ENCODE measurements at places on chromosomes 12 and 14. TPM values are rescaled to one million over a fixed set of nuclear protein-coding genes. Genes with fewer than 3 reads are reported as not detected.
A peak's percentile ranks its signal among the peaks of the same experiment; 100 is the strongest.

DACT1 gene
- total RNA-seq, result 3.8 TPM

PPP4R4 gene
- total RNA-seq, result 0.67 TPM

DNA sequence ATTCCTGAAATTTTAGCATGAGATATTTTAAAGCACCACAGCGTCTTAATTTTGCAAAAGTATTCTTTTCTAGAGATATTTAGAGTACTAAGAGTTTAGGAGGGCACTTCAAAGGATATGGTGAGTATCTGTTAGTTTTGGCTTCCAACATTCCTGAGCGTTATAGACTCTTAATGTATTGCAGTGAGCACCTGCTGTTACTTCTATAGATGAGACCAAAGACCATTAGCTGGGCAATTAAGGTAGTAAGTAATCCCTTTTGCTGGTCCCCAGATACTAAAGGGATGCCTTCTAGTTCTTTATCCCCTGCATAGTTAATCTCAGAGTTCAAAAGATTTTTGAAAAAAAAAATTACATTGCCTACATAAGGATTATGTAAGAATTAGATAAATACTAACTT, 975.6 kb downstream of the GALC start:
- no peak for DNase-seq

GRCh38 chr14:91910196-91910595, 37.3 kb downstream of the FBLN5 start:
- DNase-seq, result no peak

DNA sequence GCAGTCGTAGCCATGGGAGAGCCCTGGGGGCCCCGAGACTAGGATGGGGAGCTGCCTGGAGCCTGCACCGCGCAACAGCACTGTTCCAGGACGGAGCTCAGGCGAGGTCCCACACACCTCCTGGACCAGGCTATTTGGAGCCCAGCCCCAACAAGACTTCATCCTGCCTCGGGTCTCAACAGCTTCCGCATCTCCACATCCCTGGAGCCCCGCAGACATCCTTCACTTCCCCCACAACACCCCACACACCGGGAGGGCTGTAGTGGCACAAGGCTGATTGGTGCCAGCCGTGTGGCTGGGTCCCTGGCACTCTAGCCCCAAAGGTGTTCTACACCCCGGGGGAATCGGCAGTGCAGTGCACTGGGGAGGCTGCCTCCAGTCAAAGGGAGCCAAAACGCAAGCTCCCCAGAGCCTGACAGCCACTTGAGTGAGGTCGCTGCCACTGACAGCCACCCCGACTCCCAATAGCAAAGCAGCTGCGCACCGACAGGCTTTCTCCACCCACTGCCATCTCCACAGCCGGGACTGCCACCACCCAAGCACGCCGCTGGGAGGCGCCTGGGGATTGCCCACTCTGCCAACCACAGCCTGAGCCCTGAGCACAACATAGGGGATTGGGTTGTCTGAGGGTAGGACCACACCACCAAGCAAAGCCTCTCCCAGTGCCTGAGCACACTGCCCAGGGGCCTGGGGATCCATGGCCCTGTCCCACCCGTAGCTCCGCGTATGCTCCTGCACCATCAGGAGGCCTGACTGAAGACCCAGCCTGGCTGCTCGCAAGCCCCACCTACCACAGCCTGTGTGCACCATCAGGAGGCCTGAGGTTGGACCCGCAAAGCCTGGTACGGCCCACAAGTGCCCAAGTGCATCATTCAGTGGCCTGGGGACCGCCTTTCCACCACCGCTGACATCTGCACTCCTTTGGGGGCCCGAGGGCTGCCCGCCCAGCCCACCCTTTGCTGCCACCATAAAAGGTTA, 13.2 kb upstream of the KLRF1 start:
- DNase-seq, result peak; percentile 83

SYNDIG1L gene
- total RNA-seq, result not detected

- DNase-seq, result peak; percentile 65
Measured at GRCh38 chr12:112381406-112381882, 787 bp downstream of the HECTD4 start.

MANSC1 gene
- 2.1 TPM for total RNA-seq

DNA sequence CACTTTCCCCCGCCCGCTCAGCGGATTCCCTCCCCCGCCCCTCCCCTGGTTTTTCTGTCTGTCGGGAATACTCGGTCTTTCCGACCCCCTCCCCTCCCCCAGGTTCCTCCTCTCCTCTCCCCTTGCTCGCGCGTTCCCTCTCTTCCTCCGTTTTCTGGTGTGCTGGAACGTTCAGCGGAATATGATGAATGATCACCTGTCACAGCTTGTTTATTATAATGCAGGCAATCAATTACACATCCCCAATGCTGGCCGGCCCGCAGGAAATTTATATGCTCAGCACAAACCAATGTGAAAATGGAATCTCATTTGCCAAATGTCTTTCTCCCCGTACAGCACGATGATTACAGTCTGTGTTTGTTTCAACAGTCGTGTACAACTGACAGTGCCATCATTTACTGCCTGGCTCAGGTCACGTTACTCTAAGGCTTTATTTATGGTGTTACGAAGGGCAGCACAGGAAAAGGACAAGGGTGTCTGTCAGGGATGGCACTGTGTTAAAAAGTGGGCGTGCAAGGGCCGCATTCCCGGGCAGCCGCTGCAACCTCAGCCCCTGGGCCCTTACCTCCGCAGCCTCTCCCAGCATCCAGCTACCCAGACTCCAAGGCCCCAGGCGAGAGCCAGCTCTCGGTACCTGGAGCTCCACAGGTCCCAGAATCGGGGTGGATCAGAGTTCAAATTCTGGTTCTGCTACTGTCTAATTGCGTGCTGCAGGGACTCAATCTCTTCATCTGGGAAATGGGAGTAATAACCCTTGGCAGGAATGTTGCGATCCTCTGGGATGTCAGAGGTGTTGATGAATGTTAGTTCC, 24.7 kb upstream of the MAP1LC3B2 start:
- DNase-seq, result no peak
